ENCODE measurements at places on chromosomes 7 and 10.
A peak's percentile ranks its signal among the peaks of the same experiment; 100 is the strongest.

GRCh38 chr7:118836933-118837332, 612.4 kb downstream of the ANKRD7 start:
- DNase-seq: no peak

- DNase-seq: peak; percentile 96
Observed at GRCh38 chr7:2451171-2452073, 24.8 kb downstream of the GRIFIN start.

DNA sequence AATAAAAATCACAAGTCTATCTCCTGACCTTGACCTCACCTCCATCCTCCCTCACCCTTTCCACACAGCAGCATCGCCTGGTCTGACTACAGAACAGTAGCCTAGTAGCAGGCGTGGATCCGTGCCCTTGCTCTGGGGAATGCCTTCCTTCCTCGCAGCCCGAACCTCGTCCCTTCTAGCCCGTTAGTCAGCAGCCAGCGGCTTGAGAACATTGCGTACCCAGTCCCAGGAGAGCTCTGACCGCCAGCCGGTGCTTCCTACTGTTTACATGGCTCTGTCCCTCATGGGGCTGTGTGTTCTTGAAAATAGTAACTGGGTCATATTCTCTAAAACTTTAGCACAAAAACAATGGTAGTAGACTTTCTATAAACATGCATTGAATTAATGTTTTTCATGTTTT, 682.7 kb upstream of the IGFBP3 start:
- DNase-seq: peak; percentile 62

DNA sequence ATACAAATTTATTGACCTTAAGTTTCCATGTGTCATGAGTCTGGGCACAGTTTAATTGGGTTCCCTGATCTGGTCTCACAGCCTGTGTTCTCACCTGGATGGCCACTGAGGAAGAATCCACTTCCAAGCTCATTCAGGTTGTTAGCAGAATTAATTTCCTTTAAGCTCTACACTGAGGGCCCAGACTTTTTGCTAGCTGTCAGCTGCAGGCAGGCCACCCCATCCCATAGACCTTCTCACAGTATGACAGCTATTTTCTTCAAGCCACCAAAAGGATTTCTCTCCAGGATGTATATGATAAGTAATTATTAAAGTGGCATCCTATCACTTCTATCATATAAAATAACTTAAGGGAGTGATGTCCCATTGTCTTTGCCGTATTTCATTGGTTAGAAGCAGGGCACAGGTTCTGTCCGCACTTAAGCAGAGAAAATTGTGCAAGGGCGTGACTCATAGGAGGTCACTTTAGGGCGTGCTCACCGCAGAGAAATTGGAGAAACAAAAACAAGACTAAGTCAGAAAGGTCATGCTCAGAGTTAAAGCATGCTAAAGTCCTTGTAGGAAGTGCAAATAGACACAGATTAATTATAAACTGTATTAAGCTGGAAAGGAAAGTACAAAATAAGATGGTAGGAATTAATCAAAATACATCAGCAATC, 109.9 kb downstream of the AHR start:
- DNase-seq: peak; percentile 15

Measured in hepatic stellate cell (primary cell).